ENCODE measurements at places on chromosomes 1 and 21.

DNA sequence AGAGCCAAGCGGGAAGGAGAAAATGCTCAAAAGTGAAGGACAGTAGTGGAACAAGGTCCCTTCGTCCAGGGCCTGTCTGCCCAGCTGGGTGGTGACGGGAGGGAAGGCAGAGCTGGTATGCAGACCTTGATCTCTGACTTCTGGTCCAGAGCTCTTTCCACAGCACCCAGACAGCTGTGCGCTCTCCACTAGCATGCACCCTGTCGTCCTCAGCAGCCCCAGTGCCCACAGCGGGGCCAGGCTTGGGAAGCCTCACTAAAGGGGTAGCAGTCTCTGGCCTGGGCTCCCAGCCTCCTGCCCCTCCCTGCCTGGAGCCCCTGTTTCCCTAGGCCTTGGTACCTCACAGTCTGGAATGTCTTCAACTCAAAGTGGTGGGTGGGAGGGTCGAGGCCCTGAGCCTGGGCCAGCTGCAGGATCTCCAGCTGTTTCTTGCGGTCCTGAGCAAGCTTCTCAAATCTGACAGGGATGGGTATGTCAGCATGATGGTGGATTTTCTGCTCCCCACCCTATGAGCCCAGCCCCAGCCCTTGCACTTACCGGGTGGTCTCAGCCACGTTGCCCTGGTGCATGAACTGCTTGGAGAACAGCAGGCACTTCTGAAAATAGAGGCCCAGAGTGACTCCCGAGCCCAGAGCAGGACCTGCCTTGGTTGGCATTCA is 10.0 kb downstream of the CC2D1B start:
- no peak for DNase-seq

DNA sequence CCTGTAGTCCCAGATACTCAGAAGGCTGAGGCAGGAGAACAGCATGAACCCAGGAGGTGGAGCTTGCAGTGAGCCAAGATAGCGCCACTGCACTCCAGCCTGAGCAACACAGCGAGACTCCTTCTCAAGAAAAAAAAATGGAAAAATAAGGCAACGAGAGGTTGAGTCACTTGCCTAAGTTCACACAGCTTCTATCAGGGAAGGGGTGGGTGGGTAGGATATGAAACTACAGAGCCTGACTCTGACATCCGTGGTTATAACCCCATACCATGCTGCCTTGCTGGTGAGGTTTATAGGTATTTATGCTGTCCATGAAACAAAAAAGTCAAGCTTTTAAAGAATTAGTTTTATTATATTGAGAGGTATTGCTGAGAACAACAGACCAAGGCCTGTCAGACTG is 61.5 kb upstream of the RAB4A start:
- no peak for DNase-seq

GRCh38 chr1:15956150-15956549 is 19.8 kb downstream of the ZBTB17 start:
- peak; percentile 46 for DNase-seq

GRCh38 chr1:114224196-114224907 is 70.7 kb upstream of the SYT6 start:
- DNase-seq = no peak

- DNase-seq = no peak
These were observed 278.0 kb downstream of the BRINP2 start for GRCh38 chr1:177448652-177449357.

GRCh38 chr1:240691909-240692705 is 80.2 kb upstream of the GREM2 start:
- peak; percentile 84 for DNase-seq

DNA sequence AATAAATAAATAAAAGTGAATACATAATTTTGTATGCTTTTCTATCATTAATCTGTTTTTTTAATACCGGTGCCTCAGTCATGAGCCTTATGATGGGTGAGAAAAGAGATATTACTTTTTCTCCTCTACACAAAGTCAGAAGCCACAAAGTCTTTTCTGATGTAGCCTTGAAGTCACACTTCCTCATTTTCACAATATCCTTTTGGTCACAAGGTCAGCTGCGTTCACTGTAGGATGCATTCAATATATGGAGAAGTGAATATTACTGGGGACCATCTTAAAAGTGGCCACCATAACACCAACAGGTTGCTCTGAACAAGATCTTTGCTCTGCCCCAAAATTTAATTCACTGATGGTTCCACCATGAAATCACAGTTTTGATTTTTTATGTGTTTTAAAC is 83.3 kb upstream of the TNR start:
- no peak for DNase-seq

DNA sequence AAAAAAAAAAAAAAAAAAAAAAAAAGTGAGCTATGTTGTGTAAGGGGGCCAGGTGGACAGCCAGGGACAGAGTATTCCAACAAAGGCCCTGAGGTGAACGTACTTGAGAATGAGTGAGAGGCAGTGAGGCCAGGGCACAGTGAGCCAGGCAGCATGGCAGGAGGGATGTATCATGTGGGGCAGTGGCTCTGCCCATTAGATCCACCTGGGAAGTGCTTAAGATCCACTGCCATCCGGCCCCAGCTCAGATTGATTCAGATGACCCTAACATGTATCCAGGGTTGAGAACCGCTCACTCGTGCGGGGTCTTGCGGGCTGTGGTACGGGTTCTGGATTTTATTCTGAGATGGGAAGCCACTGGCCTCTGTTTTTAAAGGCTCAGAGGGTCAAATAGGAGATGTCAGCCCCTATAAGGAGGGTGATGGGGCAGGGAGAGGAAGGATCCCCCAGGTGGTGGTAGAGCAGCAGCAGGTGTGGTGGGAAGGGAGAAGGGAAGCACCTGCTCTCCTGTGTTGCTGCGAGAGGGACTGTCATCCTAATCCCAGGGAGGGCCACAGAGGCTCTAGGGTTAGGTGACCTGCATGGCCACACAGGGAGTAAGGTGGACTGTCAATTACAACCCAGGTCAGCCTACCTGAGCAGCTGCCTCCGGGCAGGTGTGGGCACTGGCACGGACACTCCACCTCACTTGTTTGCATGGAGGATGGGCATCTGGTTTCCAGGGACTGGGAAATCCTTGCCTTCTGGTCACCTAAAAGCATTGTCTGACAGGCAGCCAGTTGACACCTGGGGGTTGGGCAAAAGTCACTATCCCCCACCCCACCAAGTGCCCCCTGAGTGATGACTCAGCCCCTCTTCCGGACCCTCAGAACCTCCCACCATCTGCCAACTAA is 31.6 kb downstream of the CDK18 start:
- DNase-seq = no peak

- DNase-seq = no peak
These were observed 97.2 kb downstream of the WDR4 start for GRCh38 chr21:42781971-42782722.

DNA sequence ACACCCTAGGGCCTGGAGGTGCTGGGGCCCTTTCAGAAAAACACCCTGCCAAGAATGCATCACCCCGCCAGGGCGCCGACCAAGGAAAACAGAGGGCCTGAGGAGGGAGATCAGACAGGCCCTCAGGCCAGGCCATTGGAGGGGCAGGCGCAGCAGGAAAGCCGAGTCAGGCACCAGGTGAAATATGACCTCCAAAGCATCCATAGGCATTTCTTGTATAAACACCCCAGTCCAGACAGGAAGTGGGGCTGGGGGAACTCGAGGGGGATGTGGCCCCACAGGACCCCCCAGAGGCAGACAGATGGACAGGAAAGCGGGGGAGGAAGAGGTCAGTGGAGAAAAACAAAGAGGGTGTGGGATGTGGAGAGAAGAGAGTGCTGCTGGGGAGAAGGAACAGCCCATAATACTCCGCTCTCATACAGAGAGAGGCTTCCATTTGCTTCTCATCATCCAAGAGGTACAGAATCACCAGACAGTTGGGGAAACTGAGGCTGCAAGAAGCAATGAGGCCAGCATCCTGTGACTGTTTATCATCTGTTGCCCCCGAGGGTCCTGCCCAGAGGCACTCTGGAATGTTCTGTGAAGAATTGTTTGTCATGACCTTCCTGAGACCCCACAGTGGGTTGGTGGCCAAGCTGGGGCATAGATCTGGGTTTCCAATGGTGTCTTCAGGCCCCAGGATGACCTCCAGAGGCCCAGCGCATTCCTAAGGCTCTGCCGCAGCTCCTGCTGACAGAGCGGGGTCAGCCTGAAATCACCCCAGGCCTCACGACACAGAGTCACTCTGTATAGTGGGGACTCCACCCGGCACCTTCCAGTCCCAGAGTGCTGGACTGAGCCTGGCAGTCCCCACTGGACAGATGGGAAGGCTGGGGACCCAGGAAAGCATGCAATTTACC is 18.0 kb downstream of the TRIM62 start:
- peak; percentile 79 for DNase-seq

GRCh38 chr1:195065437-195065836 is 1542.8 kb downstream of the KCNT2 start:
- DNase-seq = no peak

DNA sequence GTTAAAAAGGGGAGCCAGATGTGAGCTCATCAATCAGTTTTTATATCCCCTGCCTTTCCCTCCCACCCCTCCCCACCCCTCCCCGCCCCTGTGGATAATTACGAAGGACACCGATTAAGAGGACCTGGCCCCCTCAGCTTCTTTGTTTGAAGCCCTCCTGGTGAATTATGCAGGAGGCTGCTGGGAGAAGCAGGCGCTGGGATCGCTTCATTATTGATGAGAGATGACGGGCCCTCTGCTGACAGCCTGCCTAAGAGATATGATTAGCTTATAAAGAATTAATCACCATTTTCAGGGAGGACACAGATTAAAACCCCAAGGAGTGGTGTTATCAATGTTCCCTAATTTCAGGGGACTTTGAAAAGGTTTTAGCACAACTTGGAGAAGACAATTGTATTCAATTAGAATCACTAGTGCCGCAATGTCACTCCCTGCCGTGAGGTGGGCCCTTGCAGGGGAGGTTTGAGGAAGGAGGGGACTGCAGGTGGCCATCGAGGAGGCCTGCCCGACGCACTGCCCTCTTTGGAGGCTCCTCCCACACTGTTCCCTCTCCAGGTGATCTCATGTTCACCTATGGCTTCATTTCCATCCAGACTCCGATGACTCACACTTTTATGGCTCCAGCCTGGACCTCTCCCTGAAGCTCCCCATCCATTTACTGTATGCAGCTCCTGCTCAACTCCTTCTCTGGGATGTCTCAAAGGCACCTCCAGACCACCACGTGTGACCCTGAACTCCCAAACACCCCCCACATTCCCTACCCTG is 67.0 kb upstream of the KLHDC7A start:
- no peak for DNase-seq

- peak; percentile 10 for DNase-seq
These were observed 145.1 kb downstream of the CASZ1 start for GRCh38 chr1:10651389-10651766.

- DNase-seq = no peak
These were observed 44.1 kb upstream of the SLC19A1 start for GRCh38 chr21:45586289-45586858.

DNA sequence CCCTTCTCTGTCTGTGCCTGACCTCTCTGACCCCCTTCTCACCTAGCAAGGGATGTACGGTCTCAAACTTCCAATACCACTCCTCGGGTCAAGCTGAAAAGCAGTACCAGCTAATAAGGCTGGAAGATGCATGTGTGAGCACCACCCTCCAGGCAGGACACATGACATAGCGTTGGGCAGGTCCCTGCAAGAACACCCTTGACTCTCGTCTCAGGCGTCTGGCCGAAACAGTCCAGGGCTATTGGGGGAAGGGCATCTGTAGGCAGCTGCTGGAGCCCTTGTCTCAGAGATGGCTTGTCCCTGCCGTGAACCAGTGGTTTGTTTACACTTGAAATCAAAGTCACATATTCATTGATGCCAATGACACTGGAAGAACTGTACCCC is 56.5 kb downstream of the CD46 start:
- no peak for DNase-seq

GRCh38 chr1:186813420-186813819 is 15.3 kb upstream of the PLA2G4A start:
- DNase-seq = peak; percentile 7

- peak; percentile 63 for DNase-seq
These were observed 20.9 kb upstream of the HSPA13 start for GRCh38 chr21:14403681-14404318.

DNA sequence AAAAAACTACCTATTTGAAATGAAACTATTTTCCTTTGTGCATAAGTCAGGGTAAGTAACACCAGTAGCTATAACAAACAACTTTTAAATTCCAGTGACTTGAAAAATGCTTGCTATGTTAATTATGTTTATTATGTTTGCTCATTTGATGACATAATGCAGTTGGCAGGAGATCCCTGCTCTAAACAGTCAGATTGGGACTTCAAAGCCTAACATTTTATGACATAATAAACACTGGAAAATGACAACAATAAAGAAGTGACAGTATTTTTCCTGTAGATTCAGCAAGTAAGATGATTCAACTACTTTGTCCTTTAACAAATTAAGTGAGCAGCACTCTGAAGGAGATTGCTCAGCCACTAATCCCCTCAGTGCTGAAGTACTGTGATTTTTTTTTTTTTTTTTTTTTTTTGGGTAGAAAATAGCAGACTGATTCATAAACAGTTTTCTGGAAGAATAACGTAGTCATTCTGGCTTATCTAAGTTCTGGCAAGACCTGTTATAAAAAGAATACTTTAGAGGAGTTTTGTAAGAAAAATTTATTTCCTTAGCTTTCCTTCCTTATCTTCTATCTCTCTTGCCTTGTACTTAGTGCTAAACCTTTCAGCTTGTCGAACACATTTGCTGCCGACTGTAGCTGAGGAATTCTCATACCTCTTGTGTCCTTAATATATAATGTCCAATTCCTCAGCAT is 207.2 kb downstream of the PTGER3 start:
- DNase-seq = peak; percentile 6

DNA sequence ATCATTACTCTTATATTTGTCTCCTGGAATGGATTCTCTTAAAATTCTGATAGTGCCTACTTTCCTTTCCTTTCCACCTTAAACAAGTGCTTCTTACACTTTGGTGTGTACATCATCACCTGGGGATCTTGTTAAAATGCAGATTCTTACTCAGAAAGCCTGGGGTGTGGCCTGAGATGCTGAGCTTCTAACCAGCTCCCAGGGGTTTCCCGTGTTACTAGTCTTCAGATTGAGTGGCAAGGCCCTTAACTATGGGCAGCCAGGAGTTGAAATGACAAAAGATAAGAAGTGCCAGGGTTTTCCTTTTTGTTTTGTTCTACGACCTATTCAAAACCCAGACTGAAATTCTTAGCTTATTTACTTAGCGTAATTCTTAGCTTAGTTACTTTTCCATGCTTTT is 159.2 kb downstream of the HFM1 start:
- DNase-seq = no peak

DNA sequence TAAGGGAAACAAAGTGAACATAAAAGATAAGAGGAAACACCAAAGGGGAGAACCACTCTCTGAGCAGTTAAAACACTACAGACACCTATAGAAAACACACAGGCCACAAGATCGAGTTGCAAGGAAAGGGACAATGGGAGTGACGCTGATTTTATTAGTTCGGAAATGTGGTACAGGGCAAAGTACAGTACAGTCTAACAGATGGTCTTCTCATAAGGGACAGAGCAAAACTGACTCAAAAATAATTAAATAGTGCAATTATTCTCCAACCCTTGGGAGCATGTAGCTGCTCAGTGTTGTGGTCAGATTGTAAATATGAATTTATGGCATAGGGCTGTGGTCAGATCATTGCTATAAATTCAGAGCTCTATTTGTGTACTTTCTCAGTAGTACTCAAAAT is 352.0 kb downstream of the USH2A start:
- no peak for DNase-seq

- DNase-seq = peak; percentile 38
These were observed 12.3 kb downstream of the NES start for GRCh38 chr1:156664767-156665411.
